ENCODE measurements at places on chromosomes 5 and 9.
A peak's percentile ranks its signal among the peaks of the same experiment; 100 is the strongest.

DNA sequence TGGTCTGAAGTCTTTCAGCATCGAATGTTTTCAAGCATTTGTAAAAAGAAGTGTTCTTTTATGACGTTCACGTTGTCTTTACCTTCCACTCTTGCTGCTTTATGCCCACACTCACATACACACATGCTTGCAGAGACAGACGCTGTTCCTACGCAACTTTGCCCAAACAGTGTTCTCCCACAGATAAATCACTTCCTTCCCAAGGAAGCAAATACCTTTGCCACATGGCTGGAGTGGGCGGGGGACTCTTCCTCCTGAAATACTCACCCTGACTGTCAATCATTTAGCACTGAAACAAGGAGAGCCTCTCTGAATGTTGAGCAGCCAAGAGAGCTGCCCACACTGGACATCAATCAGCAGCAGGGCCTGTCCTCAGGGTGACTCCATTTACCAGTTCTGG, 22.4 kb upstream of the ASTN2 start:
- DNase-seq = no peak

GRCh38 chr9:130627896-130628792, 36.2 kb upstream of the PRDM12 start:
- no peak for DNase-seq

DNA sequence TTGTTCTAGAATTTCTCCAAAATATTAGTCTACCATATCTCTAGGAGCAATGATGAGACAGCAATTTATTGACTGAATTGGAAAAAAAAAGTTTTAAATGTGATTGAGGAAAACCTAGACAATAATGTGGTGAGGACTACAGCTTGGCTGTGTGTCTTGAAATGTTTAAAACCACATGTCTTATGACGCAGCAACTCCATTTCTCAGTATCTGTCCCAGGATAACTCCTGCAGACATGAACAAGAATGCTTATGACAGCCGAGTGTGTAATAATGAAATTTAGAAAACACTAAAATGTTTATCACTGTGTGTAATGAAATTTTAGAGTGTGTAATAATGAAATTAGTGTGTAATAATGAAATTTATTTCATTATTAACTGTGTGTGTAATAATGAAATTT, 254.1 kb upstream of the DAPK1 start:
- DNase-seq = no peak

- DNase-seq = no peak
Measured at GRCh38 chr9:5786370-5787127, 46.4 kb downstream of the ERMP1 start.

GRCh38 chr5:76083555-76084495, 642 bp downstream of the SV2C start:
- no peak for DNase-seq

DNA sequence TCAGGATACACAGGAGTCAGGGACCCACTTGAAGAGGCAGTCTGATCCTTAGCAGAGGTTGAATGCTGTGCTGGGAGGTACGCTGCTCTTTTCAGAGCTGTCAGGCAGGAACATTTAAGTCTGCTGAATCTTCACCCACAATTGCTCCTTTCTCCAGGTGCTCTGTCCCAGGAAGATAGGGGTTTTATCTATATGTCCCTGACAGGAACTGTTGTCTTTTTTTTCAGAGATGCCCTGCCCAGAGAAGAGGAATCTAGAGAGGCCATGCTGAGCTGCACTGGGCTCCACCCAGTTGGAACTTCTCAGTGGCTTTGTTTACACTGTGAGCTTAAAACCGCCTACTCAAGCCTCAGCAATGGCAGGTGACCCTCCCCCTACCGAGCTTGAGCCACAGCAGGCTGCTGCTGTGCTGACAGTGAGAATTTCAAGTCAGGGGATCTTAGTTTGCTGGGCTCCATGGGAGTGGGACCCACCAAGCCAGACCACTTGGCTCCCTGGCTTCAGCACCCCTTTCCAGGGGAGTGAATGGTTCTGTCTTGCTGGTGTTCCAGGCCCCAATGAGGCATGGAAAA, 169.0 kb downstream of the FBXL17 start:
- DNase-seq = no peak

GRCh38 chr5:179165421-179166170, 105.4 kb downstream of the ZNF354C start:
- no peak for DNase-seq

GRCh38 chr9:36862206-36863145, 171.6 kb downstream of the PAX5 start:
- no peak for DNase-seq

- DNase-seq = no peak
Measured at GRCh38 chr5:169052207-169052606, 248.7 kb downstream of the SLIT3 start.

DNA sequence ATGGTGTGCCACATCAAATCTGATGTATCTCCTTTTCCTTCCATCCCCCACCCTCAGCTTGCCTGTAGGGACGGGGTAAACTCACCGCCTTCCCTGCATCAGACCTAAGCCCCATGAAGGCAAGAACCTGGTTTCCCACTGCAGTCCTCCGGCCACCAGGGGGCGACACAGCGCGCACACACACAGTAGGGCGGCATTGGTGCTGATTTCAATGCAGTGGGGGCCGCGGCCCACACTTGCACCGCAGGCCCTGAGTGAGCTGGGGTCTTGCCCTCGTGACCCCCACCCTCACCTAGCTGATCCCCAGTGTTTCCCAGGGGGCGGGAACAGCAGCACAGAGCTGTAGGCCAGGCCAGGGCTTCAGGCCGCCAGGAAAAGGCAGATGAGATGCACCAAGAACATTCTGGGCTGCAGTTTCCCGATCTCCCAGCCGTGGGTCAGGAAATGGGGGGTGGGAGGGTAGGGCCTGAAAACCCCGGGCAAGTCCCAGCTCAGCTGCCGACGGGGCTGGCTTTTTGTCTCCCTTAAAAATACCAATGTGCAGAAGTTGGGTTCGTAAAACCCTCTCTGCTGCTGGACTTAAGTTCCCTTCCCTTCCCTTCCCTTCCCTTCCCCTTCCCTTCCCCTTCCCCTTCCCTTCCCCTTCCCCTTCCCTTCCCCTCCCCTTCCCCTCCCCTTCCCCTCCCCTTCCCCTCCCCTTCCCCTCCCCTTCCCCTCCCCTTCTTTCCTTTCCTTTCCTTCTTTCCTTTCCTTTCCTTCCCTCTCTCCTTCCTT, 19.5 kb downstream of the FAM163B start:
- no peak for DNase-seq

DNA sequence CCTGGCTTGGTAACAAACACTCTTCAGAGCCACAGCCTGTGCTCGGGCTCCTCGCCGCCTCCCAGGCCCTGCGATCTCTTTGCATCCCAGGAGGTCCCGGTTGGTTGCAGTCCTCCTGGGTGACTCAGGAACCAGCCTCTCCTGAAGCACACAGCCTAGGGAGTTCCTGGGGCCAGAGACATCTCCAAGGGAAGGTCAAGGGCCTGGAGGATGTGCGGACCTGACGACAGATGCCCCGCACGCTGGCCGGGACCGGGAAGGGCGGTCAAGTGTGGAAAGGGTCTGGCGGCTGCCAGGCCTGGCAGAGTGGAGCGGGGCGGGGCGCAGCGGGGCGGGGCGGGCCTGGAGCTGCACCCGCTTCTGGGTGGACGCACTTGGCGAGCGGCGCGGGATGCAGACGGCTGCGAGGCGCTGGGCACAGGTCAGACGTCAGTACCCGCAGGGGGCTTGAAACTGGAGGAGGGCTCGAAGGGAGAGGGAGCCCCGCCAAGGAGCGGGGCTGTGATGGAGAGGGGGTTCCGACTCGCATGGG, 45.0 kb upstream of the PRSS3 start:
- DNase-seq = peak; percentile 38

- DNase-seq = no peak
Measured at GRCh38 chr5:58834242-58835225, 251.7 kb downstream of the RAB3C start.

GRCh38 chr5:82738681-82739269, 338.4 kb downstream of the TMEM167A start:
- no peak for DNase-seq

DNA sequence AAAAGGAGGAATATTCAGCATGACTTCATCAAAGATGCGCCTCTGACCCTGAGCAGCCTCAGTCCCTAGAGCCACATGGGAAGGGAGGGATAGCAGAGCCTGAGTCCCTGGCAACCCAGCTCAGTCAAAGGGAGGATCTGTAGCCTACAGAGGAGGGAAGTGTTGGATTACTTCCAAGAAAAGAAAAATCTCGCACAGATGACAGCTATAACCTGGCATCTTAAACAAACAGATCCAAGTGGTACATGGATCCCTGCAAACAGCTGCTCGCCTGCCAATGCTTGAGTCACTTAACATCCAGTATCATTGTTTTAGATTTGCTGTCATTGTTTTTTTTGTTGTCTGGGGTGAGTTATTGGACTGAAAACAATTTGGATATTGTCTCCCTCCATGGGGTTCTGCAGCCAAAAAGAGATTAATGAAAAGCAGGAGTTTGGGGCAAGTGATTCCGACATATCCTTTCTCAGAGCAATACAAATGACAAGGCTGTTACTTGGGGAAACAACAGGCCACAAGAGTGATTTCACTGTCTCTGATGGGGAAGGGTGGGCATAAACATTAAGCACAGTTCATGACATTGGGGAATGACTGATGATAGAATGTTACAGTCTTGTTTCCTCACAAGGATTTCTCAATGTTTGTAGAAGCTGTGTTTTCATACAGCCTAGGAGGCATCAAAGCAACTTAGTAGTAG, 153.5 kb upstream of the KIF2A start:
- DNase-seq = no peak

DNA sequence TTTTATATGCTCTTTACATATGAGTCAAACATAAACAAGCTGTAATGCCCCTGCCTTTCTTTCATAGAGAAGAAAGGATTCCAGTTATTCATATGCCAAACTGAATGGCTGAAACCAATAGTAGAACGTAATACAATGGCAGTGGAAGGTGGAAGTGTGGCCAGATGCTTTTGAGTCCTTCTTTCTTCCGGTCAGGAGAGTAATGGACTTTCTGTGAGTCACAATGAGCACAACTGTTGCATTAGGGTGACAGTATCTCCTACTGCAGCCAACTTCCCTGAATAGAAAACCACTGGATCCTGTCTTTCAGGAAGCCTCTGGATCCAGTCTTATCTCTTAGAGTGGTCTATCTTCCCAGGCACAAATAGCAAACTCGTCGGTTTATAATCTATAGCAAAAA, 855.2 kb downstream of the MAT2B start:
- no peak for DNase-seq

- no peak for DNase-seq
Measured at GRCh38 chr9:100397529-100398266, 29.2 kb upstream of the MSANTD3 start.

DNA sequence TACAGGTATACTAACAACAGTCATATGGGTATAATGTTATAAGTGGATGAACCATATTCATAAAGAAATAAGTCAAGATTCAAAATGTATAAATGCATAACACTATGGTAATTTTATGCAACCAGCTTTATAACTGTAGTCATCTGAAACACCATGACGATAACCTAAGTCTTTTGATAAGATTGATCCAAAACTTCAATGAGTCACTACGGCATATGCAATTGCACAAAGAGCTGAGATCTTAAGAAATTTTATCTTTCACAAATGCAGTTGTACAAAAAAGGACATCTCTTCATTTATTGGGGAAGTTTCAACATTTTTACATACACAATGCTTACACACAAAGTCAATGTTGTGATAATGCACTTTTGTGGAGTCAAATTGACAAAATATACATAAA, 20.3 kb downstream of the FAM81B start:
- DNase-seq = no peak

GRCh38 chr5:81268521-81269196, 32.7 kb upstream of the ZCCHC9 start:
- DNase-seq = no peak

DNA sequence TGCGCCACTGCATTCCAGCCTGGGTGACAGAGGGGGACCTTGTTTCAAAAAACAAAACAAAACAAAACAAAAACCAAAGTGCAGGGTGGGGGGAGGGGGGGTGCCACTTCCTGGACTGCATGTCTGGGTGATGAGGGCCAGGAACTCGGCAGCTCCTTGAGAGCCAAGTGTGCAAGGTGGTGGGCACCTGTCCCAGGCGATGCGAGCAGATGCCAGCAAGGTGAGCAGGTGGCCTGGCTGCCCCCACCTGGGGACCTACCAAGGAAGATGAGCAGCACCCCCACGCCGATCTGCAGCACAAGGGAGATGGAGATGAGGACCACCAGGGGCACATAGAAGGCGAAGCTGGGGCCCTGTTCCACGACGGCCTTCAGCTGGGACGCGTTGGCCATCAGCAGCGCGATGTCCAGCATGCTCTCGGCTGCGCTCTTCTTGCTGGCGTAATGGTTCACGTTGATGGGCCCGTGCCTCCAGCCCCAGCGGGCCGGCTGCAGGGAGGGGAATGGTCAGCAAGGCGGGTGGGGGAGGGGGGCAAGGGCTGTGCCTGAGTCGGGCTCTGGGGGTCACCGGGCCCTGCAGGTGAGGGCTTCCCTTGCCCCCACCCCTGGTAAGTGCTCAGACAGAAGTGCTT, 7.8 kb downstream of the NINJ1 start:
- no peak for DNase-seq

DNA sequence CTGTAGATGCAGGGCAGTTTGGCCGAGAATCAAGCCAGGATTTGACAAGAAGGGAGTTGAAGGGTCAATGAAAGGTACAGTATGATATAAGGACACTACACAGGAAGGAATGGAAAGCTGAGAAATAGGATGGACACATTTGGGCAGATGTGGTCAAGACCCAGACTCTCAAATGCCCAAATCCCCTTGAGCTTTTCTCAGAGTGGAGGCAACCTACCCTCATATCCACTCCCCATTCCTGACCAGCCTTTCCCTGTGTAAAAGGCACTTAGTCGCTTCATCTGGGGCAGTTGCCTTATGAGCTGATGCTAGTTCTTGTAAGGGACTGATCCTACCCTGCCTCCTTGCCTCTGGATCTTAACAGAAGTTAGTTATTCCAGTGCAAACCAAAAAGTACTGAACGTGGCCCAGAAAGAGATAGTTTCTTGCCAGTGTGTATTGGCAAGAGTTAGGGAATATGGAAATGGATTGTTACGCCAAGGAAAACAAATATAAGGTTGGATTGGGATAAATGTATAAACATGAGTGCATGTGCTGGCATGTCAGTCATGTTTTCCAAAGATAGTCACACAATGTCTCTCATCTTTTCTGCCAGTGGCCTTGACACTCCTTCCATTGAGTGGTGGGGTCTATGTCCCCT, 4.1 kb upstream of the MCCC2 start:
- DNase-seq = no peak

DNA sequence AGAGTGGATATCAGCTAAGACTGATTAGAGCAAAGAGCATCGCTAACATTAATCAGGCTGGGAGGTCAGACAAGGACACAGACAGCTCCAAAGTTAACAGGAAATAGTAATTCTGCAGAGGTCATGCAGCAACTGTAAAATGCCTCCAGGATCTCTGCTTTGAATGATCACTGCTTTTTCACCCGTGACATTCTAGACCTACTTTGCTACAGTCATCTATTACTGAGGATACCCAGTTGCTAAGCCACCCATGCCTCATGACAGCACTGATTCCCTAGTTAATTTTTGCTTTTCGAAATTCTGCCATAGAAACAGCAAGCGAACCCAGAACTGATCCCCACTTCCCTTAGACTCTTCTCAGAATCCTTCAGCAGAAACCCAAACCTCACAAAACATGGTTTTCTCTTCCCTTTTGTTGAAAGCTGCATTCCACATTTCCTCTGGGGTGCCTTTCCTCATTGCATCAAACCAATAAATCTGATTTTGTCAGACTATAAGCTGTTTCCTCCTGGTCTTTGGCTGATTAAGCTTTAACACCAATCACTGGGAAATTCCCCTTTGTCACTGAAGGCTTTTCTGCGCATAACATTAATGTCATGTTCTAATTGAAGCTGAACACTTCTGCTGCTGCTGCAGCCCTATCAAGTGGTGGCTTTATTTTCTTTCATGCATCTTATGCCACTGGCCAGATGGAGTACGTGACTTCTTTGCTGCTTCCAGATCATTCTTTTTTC, 201.1 kb upstream of the CHD1 start:
- DNase-seq = no peak
